Endodermal cell (in vitro differentiated cells): ENCODE measurements at places on chromosomes 13 and 19.

DNA sequence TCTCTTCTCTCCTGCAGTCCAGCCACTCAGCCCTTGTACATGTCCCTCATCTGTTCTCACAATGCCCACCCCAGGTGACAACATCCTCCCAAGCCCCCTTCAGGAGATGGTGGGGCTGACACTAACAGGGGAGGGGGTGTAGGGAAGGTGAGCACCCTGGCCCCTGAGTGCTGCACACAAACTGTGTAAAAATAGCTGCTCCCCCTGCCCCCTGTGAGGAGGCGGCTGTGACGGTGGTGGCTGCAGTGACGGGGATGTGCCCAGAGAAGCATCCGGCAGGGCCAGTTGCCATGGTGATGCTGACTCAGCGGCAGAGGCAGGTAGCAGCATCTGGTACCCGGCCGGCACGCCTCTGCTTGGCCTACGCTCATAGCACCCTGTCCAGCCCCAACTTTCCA is 13.0 kb upstream of the JUND start:
- peak; percentile 78 for DNase-seq

DNA sequence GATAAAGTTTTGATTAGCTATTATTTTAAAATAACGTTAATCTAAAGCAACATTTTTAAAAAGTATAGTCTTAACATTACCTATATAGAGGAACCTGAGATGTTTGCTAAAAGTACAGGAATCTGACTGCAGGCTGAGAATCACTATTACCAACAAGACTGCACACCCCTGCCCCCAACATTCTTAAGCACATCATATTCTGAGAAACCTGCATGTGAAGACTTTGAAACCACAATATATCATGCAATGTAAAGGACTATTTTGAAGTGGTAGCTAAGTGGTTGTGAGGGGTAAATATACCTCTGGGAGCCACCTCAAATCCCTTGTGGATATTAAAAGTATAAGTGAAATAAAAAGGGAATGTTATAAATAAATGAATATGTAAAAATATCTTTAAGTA is 119.0 kb upstream of the KLF12 start:
- DNase-seq = no peak

- DNase-seq = no peak
These were observed 78.9 kb upstream of the PEG3 start for GRCh38 chr19:56919308-56919995.

DNA sequence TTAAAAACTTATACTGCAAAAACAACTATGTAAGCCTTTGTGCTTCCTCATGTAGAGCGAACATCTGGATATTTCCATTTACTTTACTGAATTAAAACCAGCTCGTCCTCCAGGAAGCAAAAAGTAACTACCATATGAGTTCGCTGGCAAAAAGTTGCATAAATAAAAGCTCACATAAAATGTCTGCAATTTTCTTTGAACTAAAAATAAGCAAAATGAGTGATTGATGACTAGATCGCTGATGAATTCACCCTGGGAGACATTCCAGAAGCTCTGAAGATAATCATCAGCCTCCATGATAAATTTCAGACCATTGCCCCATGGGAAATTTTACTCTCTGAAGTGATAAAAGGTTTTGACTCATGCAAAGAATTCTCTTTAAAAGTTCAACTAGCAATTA is 67.3 kb upstream of the SACS start:
- no peak for DNase-seq

DNA sequence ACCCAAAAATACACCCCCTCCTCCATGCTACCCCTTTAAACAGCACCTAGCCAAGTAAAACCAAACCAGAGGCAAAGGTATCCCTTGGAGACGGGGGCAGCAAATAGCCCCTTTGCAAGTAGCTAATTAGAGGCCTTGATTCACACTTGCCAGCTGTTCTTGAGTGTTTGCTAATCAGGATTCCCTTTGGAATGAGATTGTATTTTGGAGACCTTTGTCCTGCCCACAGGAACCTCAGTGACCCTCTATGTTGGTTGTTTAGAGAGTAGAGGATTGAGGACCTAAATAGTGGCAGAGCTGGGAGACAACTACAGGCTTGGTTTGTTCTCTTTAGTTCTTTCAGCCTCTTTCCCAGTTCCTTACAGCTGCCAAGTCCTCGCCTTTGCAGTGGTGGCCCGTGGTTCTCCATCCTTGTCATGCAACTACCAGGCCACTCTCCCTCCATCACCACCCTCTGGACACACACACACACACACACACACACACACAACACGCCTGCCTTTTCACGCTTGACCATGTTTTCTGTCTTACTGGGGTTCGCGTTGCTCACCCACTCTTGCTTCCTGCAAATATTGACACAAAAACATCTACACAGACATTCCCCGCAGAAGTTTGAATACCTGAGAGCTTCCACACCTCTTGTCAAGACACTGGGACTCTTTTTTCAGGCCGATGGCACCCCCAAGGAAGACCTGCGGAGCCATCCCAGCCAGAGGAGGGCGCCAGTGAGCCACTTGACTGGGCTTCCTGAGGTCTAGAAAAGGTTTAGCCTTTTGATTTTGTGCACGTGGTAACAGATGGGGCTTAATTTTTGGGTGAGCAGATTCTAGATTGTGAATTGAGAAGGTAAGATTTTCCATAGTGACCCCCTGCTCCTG is 80.0 kb upstream of the GPR183 start:
- peak; percentile 95 for DNase-seq

DNA sequence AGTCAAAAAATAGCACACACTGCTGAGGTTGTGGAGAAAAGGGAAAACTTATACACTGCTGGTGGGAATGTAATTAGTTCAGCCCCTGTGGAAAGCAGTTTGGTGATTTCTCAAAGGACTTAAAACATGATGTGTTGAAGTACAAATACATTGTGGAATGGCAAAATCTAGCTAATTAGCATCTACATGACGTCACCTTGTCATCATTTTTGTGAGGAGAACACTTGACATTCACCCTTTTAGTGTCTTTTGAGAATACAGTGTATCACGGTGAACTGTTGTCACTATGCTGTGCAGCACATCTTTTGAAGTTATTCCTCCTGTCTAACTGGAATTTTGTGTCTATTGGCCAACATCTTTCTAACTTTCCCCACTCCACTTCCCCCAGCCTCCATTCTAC is 5.6 kb downstream of the OR7A10 start:
- no peak for DNase-seq

- DNase-seq = no peak
These were observed 31.7 kb upstream of the FFAR2 start for GRCh38 chr19:35416331-35416730.

DNA sequence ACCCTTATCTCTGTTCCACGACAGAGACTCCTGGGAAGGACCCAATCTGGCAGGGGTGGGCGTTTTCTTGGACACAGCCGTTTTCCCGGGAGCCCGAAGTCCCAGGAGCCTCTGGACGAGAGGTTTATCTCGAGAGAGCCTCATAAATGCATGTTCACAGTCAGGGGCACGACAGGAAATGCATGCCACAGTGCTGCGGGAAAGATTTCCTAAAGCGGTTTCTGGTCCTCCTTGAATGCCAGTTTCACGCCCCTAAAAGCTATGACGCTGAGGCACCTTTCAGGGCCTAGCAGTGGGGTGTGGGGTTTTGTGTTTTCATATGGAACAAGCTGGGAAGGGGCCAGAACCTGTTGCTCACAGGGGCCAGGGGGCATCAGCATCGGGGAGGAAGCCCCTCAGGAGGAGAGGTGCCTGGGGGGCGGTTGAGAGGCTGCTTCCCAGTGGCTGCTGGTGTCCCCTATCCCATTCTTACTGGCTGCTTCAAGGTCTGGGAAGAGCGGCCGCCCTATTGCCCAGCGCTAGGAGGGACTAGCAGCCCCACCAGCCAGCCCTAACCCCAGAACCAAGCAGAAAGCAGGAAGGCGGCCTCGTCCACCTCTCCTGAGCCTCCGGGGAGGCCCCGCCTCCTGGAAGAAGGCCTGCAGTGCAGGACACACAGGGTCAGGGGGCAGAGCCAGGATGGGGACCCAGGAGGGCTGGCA is 157.0 kb downstream of the KDM4B start:
- peak; percentile 89 for DNase-seq

GRCh38 chr19:18543814-18544475 is 572 bp upstream of the FKBP8 start:
- peak; percentile 84 for DNase-seq

DNA sequence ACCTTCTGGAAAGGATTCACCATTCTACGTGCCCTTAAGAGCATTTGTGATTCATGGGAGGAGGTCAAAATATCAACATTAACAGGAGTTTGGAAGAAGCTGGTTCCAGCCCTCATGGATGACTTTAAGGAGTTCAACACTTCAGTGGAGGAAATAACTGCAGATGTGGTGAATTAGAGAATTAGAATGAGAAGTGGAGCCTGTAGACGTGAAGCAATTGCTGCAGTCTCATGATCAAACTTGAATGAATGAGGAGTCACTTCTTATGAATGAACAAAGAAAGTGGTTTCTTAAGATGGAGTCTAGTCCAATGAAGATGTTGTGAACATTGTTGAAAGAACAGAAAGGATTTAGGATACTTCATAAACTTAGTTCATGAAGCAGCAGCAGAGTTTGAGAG is 129.1 kb downstream of the TNFRSF19 start:
- DNase-seq = no peak

DNA sequence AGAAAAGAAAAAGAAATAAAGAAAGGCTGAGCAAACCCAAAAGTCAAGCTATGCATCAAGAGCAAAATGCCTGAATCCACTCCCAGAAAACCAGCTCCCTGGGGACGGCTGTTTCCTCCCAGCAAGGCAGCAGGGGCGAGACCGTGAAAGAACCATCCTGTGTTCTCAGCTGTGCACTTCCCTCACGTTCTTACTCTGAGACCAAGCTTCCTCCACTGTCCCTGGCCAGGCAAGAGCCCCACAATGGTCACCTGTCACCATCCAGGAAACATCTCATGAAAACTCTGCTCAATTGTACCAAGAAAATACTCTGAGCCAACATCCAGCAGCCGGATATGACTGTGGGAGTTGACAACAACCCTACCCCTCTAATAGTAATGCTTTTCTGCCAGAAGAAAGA is 22.9 kb downstream of the RAB20 start:
- DNase-seq = no peak

DNA sequence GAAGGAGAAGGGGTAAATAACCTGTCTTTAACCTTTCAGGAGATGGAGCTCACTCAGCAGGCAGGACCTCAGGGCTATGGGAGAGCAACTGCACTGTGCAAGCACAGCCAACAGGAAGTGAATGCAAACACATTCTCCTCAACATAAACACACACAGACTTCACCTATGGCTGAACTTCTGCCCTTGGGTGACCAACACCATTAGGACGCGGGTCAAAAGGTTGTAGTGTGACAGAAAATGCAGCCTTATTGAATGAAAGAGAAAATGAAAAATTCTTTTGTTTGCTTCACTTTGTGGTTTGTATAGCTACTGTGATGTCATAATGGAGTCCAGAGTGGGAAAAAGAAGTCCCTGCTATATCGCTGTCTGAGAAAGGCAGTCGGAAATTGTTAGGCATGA is 323.0 kb downstream of the NDFIP2 start:
- DNase-seq = no peak

DNA sequence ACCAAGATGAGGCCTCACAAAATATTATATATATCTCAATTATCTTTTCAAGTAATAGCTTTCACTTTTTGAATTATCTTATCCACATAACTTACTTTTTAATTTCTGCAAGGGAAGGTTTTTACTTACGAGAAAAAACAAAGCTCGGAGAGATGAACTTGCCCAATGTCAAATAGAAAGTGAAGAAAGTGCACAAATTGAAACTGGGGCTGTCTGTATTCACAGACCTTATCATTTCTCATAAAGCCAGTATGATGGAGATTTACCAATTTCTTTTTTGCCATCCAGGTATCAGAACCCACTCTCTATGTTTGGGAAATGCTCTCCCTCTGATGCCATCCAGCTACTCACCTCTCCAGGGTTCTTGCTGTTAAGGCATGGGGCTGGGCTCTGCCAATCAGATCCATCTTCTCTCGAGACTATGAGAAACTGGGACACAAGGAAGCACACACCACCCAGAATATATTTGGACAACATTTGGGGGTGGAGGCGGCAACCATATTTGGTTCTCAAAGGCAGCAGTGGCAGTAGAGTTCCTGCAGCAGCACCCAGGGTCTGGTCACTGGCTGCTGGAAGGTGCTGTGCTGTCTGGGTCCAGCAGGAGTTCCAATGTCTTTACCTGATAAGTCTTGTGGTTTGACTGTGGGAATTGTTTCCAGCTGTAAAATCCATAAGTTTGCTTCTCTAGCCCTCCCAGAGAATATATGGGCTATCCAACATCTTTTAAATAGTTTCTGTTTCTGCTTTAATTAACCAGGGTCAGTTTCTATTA is 45.8 kb upstream of the SCEL start:
- no peak for DNase-seq

DNA sequence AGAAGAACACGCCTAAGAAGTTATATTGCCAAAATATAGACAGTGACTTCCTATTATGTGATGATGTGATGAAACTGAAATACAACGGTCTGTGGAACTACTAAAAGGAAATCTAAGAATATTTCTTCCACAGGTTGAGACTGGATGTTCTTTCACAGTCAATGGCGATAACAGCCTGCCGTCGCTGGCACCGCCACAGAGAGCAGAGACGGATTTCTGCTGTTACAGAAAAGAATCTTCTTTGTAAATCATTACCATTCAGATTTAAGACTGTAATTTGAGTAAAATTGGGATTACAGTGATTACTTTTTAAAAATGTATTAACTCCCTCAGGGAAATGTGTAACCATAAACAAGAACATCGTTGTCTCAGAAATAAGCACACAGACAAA is 100.8 kb downstream of the TUBGCP3 start:
- no peak for DNase-seq

GRCh38 chr13:89401264-89401675 is 1730.1 kb downstream of the SLITRK5 start:
- DNase-seq = no peak

DNA sequence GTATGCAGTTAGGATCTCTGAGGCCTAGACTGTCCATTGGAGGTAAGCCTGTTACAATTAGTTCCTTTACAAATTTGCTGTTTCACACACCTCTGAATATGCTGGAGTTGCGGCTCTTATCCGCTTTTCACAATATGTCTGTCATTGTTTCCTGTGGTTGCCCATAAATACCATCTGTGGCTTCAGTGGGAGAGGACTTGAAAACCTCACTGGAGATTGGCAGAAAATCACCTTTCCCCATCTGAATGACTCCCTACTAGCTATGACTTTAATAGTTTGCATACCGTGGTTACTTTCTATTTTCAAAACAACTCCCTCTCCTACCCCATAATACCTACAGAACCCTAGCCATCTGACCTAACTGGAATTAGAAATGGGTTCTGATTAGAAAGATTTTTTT is 454.3 kb downstream of the PCDH17 start:
- DNase-seq = no peak

GRCh38 chr13:35481777-35482176 is 5.3 kb upstream of the MAB21L1 start:
- no peak for DNase-seq

DNA sequence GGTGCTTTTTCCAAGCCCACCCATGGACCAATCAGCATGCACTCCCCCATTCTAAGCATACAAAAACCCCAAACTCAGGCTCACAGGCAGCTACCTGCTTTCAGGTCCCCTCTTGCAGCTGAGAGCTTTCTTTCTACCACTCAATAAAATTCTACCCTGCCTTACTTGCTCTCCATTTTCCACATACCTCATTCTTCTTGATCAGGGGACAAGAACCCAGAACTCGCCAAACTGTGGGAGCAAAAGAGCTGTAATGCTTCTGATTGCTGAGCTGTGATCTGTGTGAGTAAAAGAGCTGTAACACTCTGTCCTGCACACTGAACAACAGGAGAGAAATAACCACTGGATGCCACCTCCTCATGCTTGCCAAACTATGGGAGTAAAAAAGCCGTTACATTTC is 972.1 kb downstream of the SLITRK5 start:
- no peak for DNase-seq

GRCh38 chr19:38682872-38683392 is 35.5 kb downstream of the ACTN4 start:
- DNase-seq = no peak
